ENCODE measurements at places on chromosomes 2 and 18.

DNA sequence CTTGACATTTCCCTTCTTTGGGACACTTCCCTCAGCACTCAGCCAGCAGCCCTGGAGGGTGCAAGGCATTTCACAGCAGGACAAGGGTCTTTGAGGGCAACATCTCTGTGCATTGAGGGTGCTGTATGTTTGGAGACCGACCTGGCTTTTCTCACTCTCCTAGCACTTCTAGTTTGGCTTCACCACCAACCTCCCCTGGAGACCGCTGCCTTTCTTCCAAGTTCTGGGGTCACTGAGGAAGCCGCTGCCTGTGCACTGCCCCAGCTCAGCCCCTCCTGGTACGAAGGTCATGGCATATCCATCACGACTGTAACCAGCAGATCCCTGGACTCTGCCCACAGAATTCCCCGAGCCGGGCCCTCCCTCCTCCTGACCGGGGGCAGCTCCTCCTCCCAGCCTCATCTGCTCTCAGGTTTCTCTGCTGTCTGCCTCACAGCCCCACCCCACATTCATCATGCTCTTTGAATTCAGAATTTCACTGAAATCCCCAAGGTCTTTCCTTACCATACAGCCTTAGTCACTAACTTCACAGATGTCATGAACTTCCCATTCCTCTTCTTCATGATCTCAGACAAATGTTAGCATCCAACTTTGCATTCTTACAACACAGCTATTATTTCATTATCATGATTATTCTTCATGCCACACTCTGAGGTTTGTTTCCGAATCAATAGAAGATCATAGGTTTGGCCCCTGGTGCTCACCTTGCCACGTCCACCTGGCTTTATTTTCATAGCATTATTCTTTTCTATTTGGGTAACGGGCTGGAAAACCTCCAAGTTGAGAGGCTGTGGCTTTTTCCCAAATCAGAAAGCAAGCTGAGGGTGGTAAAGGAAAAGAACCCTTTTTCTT lies 113.0 kb upstream of the COPS8 start:
- peak; percentile 3 for DNase-seq

GRCh38 chr2:170996316-170996715 lies 67.3 kb downstream of the GORASP2 start:
- DNase-seq: no peak

DNA sequence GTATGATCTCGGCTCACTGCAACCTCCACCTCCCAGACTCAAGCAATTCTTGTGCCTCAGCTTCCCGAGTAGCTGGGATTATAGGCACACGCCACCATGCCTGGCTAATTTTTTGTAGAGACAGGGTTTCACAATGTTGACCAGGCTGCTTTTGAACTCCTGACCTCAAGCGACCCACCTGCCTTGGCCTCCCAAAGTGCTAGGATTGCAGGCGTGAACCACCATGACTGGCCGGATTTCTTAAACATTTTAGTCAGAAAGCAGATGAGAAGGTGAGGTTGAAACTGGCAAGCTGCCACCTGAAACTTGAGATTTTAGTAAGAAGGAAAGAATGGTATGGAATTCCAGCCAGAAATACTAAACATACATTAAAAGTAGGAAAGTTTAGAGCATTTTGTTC lies 31.9 kb downstream of the KLHL23 start:
- no peak for DNase-seq

- DNase-seq: no peak
Measured at GRCh38 chr2:128505150-128505490, 186.5 kb upstream of the HS6ST1 start.

DNA sequence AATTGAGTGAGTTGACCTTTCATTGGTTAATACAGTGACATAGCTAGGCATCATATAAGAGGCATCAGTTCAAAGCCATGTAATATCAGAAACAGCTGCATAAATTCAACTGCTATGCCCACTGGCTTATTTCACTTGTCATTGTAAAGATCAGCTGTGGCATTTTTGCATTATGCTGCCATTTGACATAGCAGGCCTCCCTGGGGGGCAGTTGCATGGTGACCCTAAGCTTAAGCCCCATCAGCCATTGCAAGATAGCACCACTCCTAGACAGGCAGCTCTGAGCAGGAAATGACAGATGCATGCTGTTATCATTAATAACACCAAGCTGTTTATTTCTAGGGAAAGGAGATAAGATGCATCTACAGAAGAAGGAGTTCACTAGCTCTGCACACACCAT lies 233.4 kb upstream of the CNTNAP5 start:
- DNase-seq: no peak

- peak; percentile 31 for DNase-seq
Measured at GRCh38 chr2:197871780-197872456, 67.5 kb downstream of the PLCL1 start.

- DNase-seq: no peak
Measured at GRCh38 chr2:134564549-134564948, 154.3 kb downstream of the TMEM163 start.

DNA sequence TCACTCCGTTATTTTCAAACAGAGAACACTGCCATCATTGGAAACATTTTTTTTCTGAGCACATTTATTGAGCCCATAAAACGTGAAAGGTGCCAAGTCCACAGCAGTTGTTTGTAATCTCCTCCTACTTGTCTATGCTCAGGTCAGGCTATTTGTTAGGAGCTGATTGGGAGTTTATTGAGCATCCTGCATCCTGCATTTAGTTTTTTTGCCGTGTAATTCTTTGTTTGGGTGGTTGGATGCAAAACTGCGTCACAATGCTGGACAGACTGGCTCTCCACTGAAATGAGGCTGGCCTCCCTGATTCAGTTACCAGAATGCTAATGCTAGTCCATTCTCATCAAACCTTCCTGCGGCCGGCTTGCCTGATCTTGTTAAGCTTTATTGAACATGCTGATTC lies 71.4 kb downstream of the RAPGEF4 start:
- DNase-seq: no peak

DNA sequence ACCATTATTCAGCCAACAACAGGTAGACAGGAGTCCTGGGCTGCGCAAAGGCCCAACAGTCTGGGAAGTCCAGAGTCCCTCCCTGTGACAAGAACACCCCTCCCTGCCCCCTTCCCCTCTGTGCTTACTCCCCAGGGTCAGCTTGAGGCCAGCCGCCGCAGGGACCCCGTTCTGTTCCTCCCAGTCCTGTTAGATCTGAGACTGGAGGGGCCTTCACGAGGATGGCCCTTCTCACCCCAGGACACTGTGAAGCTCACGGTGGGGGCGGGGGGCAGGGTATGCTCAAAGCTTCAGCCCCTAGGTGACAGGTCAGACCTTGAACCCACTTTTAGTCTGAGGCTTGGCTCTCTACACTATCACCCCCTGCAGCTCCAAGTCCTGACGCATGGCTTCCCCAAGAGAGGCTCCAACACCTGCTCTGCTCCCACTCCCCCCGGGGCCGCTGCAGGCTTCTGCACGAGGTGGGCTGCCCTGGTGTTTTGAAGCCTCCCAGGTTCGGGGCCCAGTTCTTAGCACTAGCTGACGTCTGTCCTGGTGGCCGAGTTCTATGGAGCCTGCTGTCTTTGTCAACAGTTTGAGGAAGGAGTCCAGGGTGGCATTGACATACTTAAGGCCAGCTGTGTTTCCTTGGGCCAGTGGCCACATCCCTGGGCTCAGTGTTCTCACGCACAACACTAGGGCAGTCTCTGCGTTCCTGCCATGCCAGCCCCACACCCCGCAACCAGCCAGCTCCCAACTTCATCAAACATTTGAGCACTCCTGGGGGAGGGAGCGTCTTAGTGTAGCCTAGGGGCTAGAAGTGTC lies 37.2 kb upstream of the HPCAL1 start:
- no peak for DNase-seq

DNA sequence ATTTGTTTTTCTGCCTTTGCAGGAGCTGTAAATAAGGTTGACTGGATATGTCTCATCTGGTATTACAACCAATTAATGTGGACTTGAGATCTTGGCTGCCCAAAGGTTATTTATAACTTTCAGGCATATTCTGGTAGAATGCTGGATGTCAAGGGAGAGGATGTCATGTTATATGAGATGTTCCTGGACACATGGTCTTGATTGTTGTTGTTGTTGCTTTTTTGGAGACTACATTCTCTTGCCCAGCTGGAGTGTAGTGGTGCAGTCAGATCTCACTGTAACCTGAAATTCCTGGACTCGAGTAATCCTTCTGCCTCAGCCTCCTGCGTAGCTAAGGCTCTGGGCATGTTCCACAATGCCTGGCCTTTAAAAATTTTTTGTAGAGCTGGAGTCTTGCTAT lies 83.3 kb downstream of the LCLAT1 start:
- DNase-seq: no peak

DNA sequence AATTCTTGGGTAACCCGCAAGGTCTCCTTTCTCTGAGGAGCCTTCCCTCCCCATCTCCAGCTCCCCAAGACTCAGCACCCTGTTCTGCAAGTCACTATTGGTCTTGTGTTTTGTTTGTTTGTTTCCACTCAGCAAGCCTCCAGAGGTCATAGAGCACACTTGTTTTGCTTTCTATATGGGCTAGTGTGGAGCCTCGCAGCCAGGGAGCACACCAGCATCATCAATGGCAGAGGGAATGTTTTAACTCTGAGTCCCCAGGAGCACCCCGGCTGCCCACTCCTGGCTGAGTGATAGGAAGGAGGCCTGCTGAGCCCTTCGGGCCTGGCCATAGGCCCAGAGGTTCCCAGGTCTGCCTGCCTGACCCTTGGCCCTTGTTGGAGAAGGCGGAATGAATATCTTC lies 36.6 kb downstream of the GLI2 start:
- no peak for DNase-seq

GRCh38 chr2:209960045-209960444 lies 42.4 kb upstream of the RPE start:
- no peak for DNase-seq

DNA sequence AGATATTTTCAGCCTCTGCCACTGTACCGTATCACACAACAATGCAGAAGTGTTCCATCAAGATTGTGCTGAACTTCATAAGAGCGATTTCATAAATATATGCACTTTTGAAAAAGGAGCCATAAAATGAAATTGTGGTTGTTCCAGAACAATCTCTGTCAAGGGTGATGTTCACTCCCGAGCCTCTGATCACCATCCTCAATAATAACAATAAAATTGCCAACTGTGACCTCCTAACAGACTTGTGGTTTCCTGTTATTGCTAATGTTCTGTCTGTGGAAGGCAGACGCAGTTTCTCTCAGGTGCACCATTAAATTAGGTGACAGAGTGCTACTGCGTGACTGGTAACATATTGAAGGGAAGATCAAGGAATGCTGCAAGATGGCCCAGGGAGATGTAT lies 383.7 kb downstream of the SOCS6 start:
- DNase-seq: no peak

- no peak for DNase-seq
Measured at GRCh38 chr18:54020966-54021365, 203.5 kb downstream of the MBD2 start.

DNA sequence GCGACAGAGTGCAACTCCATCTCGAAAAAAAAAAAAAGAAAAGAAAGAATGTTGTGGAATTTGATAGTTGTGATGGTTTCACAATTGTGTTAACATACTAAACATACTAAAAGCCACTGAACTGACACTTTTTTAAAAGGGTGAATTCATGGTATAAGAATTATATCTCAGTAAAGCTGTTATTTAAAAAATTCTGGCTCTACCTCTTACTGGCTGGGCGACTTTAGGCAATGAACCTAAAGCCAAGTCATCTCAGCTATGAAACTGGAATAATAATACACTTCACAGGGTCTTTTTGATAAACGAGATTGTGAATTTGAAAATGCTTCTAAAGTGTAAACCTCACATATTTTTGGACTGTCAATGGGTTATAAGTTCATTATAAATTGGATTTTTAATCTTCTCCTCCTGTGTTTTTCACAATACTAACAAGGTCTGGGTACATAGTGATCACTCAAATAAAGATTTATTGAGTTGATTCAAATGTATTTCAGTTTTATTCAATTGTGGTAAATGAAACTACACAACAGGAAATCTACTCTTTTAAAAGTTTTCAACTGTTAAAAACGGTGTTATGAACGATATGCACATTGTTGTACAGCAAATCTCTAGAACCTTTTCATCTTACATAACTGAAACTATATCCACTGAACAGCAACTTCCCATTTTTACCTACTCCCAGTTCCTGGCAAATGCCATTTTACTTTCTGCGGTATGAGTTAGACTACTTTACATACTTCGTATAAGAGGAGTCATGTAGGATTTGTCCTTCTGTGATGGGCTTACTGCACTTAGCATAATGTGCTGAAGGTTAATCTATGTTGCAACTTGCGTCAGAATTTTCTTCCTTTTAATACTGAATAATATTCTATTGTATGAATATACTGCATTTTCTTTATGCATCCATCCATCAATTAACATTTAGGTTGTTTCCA lies 43.0 kb upstream of the GTF2A1L start:
- DNase-seq: no peak

All from NCI-H1092 (cell line).